ENCODE measurements at places on chromosomes 16 and 17.

GRCh38 chr16:2664574-2664982 lies 17.7 kb upstream of the KCTD5 start:
- peak; percentile 58 for DNase-seq

DNA sequence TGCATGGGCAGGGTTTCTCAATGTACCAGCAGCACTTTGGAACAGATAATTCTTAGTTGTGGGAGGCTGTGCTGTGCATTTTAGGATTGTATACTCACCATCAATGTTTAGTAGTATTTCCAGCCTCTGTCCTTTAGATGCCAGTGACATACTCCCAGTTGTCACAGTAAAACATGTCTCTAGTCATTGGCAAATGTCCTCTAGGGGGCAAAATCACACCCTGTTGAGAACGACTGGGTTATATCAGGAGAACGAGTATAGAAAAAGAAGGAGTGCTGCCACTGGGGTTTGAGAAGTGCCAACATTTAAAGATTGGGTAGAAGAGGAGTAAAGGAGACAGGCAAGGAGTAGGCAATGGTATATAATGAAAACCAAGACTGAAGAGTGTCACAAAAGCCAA lies 37.9 kb upstream of the SMIM36 start:
- no peak for DNase-seq

DNA sequence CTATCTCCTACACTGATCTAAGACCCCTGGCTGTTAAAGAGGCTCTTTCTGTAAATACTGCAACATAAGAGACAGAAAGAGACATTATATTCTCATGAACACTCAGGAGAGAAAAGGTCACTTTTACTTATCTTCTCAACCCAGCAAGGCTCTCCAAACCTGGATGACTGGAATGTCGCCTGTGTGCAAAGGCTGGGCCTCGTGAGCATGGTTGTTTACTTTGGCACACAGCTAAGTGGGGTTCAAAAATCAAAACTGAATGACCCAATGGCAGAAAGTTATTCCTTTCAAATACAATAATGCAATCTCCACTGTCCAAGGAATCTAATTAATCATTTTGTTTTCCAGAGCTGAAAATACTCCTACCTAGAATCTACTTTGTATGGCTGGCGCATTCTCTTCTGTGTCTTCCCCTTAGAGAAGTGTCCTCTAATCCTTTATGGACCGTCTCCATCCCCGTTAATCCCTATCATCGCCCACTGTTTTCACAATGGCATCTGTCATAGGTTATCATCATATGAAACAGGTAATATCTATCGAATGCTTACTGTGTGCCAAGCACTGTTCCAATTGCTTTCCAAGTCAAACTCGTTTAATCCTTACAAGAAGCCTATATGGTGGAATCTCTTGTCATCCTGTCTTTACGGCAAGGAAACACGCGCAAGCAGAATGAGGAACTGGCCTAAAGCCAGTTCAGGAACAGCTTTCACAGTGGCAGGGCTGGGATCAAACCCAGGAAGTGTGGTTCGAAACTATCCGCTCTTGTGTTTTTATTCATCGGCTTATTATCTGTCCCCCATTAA lies 1.3 kb downstream of the SLX4 start:
- DNase-seq = peak; percentile 79

GRCh38 chr17:70168977-70169708 lies at the start of gene KCNJ2:
TSS of gene KCNJ2 (plus strand) at chr17:70169532. CDS start at chr17:70175040, 5,508 bp downstream.
- peak; percentile 17 for DNase-seq

- no peak for DNase-seq
Observed at GRCh38 chr16:20871258-20871657, 28.9 kb downstream of the DCUN1D3 start.

- no peak for DNase-seq
Observed at GRCh38 chr17:28983286-28984230, 22.3 kb downstream of the SEZ6 start.

Data from LNCaP clone FGC (cell line).